ENCODE measurements at places on chromosomes 3 and 15.

GRCh38 chr3:72032441-72033135, 247.6 kb upstream of the PROK2 start:
- no peak for DNase-seq

DNA sequence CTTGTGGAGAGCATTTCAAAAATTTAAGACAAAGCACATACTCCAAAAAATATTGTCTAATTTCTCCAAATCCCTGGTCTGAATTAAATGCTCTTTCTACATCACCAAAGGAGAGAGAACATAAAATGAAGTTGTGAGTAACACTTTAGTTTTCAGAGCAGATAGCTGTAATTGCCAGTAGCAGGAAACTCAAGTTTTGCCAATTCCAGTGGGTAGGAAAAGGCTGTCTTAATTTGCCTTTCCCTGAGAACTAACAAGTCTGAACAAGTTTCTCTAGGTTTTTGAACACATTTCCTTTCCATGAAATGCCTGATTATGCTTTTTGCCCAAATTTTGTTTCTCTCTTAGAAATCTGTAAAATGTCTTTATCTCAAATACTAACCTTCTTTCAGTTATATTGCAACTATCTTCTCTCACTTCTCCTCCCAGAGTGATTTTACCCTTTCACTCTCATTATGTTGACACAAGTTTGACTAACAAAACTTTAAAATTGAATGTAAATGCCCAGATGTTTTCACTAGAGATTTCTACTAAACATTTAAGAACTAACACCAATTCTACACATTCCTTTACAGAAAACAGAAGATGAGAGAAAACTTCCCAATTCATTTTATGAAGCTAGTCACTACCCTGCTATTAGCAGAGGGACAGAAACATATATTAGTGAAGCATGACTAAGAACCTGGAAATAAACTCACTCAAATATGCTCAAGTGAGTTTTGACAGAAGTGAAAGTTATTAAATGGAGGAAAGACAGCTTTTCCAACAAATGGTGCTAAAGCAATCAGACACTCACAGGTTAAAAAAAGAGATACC, 38.4 kb downstream of the RFX7 start:
- no peak for DNase-seq

DNA sequence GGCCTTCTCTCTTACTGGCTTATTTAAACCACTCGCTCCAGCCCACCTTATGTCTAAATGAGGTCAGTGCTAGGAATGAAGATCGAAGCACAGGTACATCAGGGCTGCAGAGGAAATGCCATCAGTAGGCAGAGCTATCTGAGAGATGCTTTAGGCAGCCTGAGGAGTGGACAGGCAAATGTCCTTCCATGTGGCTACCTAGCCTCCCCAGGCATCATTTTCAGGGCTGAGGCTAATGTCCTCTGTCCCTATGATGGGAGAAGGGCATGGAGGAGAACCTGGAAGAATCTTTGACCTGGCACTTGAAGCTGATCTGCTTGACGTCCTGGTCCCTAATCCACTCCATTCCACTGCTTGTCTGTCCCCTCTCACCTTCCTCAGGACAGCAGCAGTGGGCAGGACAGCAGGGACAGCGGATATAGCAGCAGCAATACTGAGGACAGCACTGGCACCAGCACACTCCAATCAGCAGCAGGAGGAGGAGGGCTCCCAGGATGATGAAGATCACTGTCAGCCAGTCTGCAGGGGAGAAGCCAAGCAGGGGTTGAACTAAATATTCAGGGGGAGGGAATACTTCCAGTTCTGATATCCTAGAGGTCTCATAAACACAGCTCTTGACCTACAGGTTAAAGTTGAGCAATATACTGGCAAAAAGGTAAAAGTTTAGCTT, 21.0 kb downstream of the ILDR1 start:
- no peak for DNase-seq

GRCh38 chr3:85935171-85935570, 976.4 kb downstream of the CADM2 start:
- no peak for DNase-seq

DNA sequence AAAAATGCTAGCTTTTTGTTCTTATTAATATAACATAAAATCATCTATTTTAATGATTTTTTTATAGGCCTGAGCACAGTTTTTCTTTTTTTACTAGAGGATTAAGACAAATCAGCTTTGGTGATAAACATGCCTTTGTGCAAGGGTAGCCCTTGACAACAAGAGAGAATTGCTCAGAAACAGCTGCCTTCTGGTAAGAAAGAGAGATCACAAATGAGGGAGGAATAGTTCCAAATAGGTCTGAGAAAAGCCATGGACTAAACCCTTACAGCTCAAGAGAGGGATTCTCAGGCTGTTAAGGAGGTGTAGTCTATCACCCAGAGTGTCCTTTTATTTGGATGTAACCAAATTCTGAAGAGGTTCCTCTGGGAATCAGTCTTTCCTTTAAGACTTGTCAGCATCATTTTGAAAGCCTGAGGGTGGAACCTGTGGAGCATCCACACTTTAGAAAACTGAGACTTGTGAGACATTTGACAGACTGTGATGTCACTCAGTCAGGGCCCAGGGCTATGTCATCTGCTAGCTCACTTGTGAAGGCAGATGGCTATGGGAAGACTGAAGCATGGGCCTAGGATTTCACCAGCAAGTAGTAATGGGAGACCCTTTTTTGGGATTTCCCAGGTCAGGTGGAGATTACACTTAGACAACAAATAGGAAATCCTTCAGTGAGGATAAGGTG, 102.9 kb upstream of the KCNAB1 start:
- no peak for DNase-seq

DNA sequence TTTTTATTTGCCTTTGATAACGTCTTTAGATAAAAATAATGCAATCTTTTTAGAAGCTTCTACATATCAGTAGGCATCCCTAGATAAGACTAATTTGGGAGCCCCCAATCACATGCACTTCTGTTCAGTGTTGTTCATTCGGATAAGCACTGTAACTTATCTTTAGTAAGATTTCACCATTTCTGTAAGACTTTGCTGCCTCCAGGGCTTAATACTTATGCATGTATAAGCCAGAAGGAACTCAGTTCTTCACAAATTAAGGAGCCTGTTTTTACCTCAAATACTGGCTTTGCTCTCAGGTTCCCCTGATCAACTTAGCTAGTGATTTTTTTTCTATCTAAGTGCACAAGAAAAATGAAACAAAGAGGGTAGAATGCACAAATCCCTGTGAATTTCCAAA, 20.3 kb downstream of the DOCK3 start:
- DNase-seq: no peak

DNA sequence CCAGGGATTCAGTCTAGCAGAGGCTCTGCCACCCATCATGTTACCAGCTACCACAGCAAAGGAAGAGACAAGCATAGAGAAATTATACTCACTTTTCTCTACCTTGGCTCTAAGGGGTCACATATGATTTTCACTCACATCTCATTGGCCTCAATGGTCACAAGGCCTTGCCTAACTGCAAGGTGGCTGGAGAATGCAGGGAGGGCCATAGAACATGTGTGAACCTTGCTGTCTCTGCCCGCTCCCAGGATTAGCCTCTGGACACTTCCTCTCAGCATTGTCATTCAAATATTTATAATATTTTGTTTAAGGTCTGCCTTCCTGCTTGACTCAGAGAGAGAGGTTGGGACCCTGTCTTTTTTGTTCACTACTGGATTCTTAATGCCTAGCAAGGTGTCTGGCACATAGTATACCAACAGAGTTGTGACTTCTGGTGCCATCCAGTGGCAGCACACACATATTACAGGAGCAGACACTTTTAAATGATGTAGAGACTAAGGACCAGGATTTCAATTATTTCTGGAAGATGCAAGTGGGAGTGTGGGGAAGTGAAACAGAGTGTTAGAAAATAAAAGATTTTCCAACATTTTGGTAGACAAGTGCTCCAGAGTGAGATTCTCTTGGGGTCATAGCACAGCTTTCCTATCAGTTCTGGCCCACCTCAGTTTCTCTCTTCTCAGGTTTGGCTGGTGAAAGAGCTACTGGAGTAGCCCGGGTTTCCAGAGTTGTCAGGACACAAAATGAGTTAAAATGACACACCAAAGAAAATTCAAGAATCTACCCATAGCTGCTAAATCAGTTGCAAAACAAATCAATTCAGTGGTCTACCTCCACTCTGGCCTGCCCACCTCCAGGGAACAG, 119.0 kb upstream of the RASGRP1 start:
- DNase-seq: peak; percentile 37

- no peak for DNase-seq
These were observed 226.9 kb downstream of the IL5RA start for GRCh38 chr3:2883283-2883682.

DNA sequence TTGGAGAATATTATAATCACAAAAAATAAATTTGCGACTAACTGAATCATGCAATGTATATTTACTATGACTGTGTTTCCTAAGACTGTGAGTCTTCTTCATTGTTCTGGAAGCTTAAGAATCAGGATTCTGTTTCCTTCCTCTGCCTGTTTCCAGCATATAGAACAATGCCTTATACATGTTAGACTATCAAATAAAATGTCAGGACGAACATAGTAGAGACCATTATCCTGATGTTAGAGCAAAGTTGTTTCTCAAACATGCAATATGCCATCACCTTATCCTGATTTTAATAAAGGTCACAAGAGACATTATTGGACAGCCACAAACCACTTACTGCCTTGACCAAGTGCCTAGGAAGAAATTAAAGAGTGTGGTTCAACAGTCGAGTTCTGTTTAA, 457.4 kb upstream of the AGTR1 start:
- no peak for DNase-seq

GRCh38 chr3:141846050-141846433, 30.4 kb upstream of the ATP1B3 start:
- DNase-seq: no peak

DNA sequence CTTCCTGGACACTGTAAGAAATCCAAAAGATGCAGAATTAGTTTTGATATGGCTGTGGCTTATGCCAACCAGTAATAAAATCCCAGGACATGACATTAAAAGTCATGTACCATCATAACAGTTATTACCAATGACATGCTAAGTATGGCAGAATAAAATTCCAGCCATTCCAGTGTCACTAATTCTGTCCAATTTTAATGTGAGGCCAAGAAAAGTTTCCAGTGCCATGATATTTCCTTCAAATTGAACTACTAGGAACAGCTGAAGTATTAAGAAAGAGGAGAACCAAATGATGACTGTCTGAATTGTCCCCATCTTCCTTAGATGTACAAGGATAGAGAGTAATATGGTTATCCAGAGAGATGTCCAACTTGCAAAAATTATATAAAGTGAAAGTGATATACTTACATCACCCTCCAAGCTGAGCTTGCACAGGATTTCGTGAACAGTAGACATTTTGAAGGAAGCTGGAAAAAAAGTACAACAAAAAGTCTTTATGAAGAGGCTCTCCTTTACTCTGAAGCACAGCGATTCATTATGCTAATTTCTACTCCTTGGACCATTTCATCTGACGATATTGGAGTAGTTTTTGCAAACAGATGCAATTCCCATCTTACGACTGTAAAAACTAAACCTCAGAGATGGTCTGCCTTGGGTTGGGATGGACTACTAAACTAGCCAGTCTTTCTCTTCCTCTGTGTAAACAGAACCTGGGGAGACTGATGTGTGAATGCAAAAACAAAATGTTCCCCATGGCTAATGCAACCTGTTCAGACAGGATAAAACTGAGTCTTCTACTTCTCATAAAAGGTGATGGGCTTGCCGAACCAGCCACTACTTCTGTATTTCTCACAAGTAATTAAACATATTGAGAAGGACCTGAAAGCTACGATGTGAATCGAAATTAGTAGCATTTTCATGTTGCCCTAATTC, 11.9 kb downstream of the ANXA2 start:
- no peak for DNase-seq
